NCI-H1694 (cell line): ENCODE measurements at places on chromosomes 12 and 14.
A peak's percentile ranks its signal among the peaks of the same experiment; 100 is the strongest.

DNA sequence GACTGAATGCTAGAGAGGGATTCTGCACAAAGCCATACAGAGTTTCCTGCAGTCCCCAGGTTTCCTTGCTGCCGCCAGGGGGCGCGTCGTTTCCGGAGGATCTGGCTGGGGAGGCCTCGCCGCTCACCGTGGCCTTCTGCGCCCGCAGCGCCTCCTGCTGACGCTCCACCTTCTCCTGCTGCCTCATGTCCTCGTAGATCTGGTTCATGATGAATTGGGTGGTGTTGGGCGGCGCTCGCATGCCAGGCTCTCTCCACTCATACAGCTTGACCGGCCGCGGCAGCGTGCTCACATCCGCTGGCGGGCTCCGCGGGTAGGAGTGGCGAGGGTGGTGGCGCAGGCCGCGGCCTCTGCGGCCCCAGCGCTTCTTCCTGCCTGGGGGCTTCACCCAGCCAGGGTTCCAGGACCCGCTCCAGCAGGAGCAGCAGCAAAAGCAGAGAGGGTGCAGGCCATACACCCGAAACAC lies 987 bp downstream of the CCER1 start:
- DNase-seq, result no peak

GRCh38 chr14:104007121-104007520 lies 64.8 kb upstream of the RD3L start:
- no peak for DNase-seq

- no peak for DNase-seq
Observed at GRCh38 chr12:126944684-126945083, 1322.3 kb upstream of the TMEM132C start.

DNA sequence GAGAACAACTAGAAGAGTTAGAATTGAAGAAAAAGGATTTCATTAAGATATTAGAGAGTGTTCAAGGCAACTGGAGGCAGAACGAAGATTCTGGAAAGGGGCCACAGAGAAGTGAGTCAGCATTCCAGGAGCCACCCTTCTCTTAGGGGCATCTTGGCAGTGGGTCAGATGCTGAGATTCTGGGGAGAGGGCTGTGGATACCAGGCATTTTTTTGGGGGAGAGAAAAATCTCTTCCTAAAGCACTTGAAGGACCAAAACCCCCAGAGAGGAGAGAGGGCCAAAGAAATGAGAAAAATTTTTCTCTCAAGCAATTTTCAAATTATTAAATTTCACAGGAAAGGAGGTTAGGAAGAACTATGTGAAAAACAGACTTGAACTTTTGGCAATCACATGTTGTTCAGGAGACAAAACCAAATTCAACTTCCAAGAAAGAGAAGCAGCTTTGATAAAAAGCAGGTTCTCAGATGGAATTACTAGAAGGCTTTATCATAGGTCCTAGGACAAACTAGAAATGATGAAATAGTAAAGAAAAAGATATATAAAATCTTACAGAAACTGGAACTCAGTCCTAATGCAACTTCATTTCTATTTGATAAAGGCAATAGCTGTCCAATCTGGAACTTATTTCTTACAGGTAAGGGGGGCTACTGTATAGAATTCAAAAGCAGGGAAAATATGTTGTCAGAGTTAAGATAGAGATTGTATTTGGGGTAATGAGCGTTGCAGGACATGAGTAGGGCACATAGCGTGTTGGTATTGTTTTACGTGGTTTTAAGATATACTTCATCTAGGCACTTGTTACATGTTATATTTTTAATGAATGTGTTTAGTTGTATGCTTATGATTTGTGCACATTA lies 1.1 kb upstream of the CLEC2D start:
- no peak for DNase-seq

DNA sequence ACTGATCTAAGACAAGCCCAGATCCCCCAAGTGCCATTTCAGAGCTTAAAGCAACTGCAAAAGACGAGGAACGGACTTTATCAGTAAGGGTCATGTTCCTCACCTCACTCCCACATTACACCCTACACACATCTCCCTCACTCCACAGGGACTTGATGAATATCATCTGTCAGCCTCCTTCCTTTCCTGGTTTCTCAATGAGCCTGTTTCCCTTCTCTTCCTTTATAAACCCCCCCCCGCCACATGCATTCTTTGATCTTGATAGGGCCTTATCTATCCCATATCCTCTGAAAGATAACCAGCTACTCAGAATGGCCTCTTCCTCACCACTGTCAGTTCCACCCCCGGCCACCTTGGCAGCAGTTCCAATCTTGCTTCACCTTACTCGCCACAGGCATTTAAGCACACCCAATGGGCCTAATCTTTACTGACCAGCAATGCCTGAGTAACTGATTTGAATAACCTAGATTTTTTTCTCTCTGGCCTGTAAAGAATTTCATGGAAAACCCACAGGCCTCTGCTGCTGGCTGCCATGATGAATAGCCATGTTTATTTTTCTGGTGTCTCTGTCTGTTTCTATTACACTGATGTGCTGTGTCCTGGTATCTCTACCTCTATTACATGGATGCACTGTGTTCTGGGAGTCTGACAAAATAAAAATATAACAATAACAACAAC lies 138.7 kb downstream of the PHLDA1 start:
- DNase-seq, result no peak

GRCh38 chr12:52338241-52338960 lies 17.2 kb upstream of the KRT83 start:
- peak; percentile 31 for DNase-seq

- no peak for DNase-seq
Observed at GRCh38 chr14:93734086-93734822, 54.0 kb downstream of the PRIMA1 start.

DNA sequence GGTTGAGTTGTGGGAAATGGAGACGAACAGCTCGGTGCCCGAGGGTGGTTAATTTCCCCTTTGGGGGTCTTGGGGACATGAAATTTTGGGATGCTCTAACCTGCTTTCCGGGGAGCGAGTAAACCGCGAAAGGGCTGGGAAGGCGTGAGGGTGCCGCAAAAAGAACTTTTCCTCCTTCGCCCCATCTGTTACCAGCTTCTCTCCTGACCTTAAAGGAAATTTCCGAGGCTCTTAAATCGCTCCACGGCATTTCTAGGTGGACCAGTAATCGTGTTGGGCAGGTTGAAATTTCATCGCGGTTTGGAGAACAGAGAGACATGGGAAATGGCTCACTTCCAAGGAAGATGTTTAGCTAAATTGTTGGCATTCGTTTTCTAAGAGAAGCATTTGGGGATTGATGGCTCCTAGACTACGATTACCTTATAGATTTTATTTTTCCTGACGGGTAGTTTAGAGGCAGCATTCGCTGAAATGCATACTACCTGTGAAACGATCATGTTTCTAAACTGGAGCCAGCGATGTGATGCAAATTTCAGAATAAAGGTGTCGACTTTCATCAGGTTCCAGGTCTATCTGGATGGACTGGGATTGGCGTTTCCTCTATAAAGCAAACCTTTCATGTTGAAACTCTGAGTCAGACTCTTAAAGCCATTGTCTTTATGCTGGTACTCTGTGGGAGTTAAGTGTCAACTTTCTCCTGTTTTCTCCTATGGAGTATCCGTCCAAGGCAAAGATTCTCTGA lies 414.5 kb downstream of the PCNX1 start:
- peak; percentile 35 for DNase-seq

DNA sequence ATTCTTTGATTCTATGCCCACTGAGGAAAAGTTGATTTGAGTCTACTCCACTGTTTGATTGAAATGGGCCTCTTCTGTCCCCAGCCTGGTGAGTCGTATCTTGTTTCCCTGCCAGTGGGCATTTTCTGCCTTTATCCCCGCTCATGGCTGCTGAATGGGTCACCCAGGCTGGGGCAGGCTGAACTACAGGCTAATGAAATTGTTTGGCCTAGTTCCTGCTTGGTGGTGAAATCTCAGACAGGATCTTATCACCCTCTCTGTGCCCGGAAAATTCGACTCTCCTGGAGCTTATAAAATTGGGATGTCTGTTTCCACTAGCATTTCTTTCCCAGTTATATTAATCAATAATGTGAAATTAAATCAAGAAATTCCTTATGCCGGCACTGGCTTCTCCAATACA lies 65.0 kb downstream of the CHST11 start:
- DNase-seq, result no peak

- no peak for DNase-seq
Observed at GRCh38 chr12:23576372-23576771, 373.1 kb downstream of the SOX5 start.

DNA sequence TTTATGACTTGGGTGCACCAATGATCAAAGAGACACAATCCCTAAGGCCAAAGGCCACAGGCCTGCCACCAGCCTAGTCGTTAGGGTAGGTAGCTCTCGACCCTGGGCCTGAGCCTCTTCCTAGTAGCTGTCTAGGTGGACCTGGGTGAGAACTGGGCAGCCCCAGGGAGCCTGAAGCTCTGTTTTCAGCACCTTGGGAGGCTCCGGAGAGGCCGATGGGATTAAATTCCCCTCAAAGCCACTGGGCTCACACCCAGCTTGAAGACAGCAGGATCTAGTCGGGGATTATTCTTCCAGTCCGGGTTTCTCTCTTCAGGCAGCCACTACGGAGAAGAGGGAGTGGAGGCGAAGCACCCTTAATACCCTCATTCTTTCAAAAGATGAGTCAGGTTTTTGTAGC lies 79.8 kb downstream of the TMEM260 start:
- DNase-seq, result no peak

DNA sequence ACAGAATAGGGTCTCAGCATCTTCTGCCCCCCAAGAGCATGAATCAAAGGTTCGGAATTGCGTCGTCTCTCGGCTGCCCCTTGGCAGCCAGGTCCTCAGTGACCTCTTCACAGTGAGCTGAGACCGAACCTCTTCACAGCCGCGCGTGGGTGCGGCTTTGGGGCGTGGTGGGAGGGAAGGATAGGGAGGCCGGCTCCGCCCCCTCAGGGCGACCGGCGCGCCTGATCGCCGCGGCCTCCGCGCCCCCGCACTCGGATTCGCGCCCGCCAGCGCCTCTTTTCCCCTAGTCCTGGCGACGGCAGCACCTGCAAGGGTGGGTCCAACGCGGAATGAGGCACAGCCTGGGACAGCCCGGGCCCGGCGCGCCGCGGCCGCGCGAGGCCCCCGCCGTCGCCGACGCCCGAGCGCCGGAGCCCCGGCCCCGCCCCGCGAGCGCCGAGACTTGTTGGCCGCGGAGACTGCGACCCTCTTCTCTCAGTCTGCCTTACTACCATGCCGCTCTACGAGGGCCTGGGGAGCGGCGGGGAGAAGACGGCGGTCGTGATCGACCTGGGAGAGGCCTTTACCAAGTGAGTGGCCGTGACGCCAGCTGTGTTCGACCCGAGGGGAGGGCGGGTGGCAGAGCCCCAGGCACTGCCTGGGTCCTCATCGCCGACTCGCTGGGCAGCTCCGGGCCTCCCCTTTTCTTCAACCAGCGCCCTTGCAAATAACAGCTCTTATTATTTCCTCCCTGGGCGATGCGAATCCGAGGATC lies at the start of gene ACTR10:
Gene ACTR10, plus strand, starts transcription at position 424 of the 754 bp plus-strand sequence. Its CDS starts 69 bp downstream, at position 493.
- DNase-seq, result peak; percentile 69

- DNase-seq, result peak; percentile 43
Observed at GRCh38 chr12:4809013-4809448, 88.8 kb downstream of the GALNT8 start.

GRCh38 chr12:88549929-88550328 lies 30.3 kb downstream of the KITLG start:
- no peak for DNase-seq
